B cell (primary cell): ENCODE measurements at places on chromosomes 2 and 18. TPM values are rescaled to one million over a fixed set of nuclear protein-coding genes. Genes with fewer than 3 reads are reported as not detected.

DNA sequence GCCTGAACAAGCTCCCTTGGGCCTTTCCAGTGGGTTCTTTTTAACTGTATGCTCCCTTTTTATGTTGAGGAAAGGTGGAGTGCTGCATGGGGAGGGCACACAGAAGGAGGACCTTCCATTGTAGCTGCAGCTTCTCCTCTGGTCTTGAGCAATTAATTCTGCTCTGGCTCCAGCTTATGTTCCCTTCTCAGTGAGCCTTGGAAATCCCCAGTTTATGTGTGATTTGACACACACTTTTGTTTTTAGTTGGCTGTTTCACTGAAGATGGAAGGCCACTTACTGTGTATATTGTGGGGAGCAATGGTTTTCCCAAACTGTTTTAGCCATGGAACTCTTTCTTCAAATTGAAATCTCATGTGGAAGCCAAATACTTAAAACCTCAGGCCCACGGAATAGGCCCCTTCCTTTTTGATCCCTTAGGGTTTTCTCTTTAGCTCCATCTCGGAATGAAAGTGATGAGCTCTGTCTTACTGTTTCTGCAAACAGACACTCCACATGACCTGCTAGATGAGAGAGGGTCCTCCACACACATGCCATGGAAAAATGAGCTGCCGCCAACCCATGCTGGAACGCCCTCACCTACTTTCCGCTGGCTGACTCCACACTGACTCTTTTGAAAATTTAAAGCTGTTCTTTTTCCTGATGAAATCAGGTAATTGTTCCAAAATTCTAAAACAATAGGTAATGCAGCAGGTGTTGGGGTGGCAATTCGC is 280.9 kb upstream of the SIX2 start:
- H3K4me3 ChIP-seq: no peak overlapping the region
- no peak overlapping the region for H3K27ac ChIP-seq
- H3K4me1 ChIP-seq: peaks cover 19% of the 10 kb centered on the region
- no peaks in the 10 kb centered on the region for H3K36me3 ChIP-seq
- DNase-seq: peak; percentile 17
- H3K27me3 ChIP-seq: no peaks in the 10 kb centered on the region

DNA sequence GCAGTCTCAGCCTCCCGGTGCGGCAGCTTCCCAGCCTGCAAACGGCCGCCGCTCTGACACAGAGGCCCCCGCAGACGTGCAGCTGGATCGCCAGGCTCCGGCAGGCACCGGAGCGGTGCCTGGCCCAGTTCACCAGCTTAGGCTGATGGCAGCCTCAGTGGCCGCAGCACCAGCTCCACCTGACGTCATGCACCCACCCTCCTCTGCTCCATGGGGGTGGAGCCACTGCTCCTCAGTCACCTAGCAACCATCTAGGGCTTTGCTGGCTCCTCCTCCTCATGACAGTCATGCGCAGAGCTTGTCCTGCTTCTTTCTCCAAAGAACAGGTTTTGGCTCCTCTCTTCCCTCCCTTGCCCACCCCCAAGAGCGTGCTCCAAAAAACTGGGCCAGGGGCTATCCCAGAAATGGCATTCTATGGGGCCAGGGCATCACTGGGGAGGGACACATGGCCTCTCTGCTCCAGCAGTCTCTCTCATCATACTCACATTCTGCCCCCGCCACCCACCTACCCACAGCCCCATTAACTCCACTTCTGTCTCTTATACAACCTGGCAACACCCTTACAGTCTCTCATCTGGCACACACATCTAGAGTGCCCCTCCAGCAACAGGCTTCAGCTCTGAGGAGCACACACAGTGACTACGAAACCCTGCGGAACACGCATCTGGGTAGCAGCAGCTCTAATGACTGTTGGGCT is 5.5 kb downstream of the DCTN1 start:
- no peaks in the 10 kb centered on the region for H3K4me1 ChIP-seq
- peaks cover 59% of the 10 kb centered on the region for H3K36me3 ChIP-seq
- no peak overlapping the region for H3K27ac ChIP-seq
- DNase-seq: no peak
- no peak overlapping the region for H3K4me3 ChIP-seq

The ERBB4 gene
- not detected in 2 replicates for total RNA-seq

The IL1R1 gene
- total RNA-seq: not detected in 2 replicates

The NYAP2 gene
- 0.15 and 0.17 TPM in 2 replicates for total RNA-seq

- no peak overlapping the region for H3K4me3 ChIP-seq
- H3K27ac ChIP-seq: no peak overlapping the region
- no peak for DNase-seq
- H3K4me1 ChIP-seq: peaks cover 28% of the 10 kb centered on the region
Observed at GRCh38 chr18:69954719-69955480, 7.2 kb upstream of the CD226 start.

The MREG gene
- total RNA-seq: 5.7 and 6.3 TPM in 2 replicates

GRCh38 chr2:240786355-240786841 is 33.6 kb downstream of the KIF1A start:
- no peak for DNase-seq
- no peaks in the 10 kb centered on the region for H3K4me1 ChIP-seq
- no peaks in the 10 kb centered on the region for H3K36me3 ChIP-seq
- H3K4me3 ChIP-seq: no peak overlapping the region
- no peak overlapping the region for H3K27ac ChIP-seq

The TP53I3 gene
- total RNA-seq: 3.9 and 5.2 TPM in 2 replicates

GRCh38 chr2:171420728-171421563 is 12.8 kb downstream of the METTL8 start:
- H3K36me3 ChIP-seq: no peaks in the 10 kb centered on the region
- no peak overlapping the region for H3K4me3 ChIP-seq
- H3K27me3 ChIP-seq: no peaks in the 10 kb centered on the region
- peaks cover 9% of the 10 kb centered on the region for H3K4me1 ChIP-seq
- DNase-seq: peak; percentile 45
- H3K27ac ChIP-seq: peak overlapping the region; percentile 52

DNA sequence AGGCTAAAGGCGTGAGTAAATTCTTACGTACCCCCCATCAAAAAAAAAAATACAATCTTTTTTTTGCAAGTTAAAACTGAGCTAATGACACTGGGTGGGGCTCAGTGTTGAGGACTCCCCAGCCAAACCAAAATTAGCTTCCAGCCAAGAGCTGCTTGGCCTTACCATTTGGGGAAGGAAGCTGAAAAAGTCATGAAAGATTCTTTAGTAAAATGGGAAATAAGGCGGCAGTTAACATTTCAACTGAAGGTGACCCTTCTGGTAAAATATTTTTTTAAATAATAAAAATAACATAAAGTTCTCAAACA is 16.4 kb downstream of the SMAD7 start:
- no peaks in the 10 kb centered on the region for H3K27me3 ChIP-seq
- peak; percentile 41 for DNase-seq
- H3K4me3 ChIP-seq: peak overlapping the region; percentile 3
- H3K27ac ChIP-seq: peak overlapping the region; percentile 39
- H3K4me1 ChIP-seq: peaks cover 64% of the 10 kb centered on the region

The HOXD3 gene
- total RNA-seq: not detected in 2 replicates

GRCh38 chr2:219457784-219458369 is 23.2 kb downstream of the SPEG start:
- H3K27ac ChIP-seq: no peak overlapping the region
- H3K27me3 ChIP-seq: no peaks in the 10 kb centered on the region
- H3K4me3 ChIP-seq: no peak overlapping the region
- no peak for DNase-seq
- no peaks in the 10 kb centered on the region for H3K4me1 ChIP-seq

- H3K4me3 ChIP-seq: no peak overlapping the region
- no peak for DNase-seq
- H3K27ac ChIP-seq: no peak overlapping the region
Observed at GRCh38 chr2:238655198-238655860, 192.6 kb upstream of the TWIST2 start.

The KCNE4 gene
- not detected in 2 replicates for total RNA-seq

DNA sequence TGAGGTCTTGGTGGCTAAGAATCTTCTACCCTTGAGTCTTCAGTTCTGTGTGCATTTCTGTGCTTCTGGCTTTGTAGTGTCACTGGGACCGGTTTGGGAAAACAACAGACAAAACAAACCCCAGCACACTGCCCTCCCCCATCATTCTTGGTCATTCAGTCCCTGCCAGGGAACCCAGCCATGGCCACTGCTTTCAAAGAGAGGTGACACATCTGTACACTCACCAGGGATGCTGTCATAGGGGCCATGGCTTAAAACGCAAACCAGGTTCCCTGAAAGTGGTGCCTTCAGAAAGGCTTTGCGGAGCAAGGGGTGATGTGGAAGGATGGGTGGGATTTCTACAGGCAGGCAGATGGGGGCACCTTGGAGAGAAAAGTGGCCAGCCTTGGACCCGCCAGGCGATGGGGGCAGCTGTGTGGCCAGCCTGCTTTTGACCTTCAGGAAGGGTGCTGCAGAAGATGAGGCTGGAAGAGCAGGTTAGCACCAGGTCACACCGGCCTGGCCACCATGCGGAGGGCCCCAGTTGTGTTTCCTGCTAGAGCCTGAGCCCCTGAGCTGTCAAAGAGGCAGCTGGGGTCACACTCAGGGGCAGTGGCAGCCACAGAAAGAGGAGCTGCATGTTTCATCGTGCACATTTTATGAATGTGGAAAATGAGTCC is 101.3 kb downstream of the INHBB start:
- no peak for DNase-seq
- peaks cover 6% of the 10 kb centered on the region for H3K4me1 ChIP-seq
- H3K36me3 ChIP-seq: no peaks in the 10 kb centered on the region

GRCh38 chr2:142037066-142037465 is 93.8 kb downstream of the LRP1B start:
- no peak overlapping the region for H3K4me3 ChIP-seq
- DNase-seq: no peak
- H3K4me1 ChIP-seq: no peaks in the 10 kb centered on the region
- H3K27me3 ChIP-seq: no peaks in the 10 kb centered on the region
- no peaks in the 10 kb centered on the region for H3K36me3 ChIP-seq

The SNORC gene
- 0.94 and 2.2 TPM in 2 replicates for total RNA-seq

- H3K36me3 ChIP-seq: no peaks in the 10 kb centered on the region
- no peak overlapping the region for H3K27ac ChIP-seq
- no peak overlapping the region for H3K4me3 ChIP-seq
- no peaks in the 10 kb centered on the region for H3K4me1 ChIP-seq
- H3K27me3 ChIP-seq: no peaks in the 10 kb centered on the region
- DNase-seq: no peak
Observed at GRCh38 chr2:189074506-189074905, 100.3 kb downstream of the COL3A1 start.

- no peaks in the 10 kb centered on the region for H3K36me3 ChIP-seq
- DNase-seq: no peak
- H3K4me3 ChIP-seq: no peak overlapping the region
- no peaks in the 10 kb centered on the region for H3K27me3 ChIP-seq
- no peaks in the 10 kb centered on the region for H3K4me1 ChIP-seq
Observed at GRCh38 chr2:149860276-149860921, 272.8 kb upstream of the MMADHC start.

DNA sequence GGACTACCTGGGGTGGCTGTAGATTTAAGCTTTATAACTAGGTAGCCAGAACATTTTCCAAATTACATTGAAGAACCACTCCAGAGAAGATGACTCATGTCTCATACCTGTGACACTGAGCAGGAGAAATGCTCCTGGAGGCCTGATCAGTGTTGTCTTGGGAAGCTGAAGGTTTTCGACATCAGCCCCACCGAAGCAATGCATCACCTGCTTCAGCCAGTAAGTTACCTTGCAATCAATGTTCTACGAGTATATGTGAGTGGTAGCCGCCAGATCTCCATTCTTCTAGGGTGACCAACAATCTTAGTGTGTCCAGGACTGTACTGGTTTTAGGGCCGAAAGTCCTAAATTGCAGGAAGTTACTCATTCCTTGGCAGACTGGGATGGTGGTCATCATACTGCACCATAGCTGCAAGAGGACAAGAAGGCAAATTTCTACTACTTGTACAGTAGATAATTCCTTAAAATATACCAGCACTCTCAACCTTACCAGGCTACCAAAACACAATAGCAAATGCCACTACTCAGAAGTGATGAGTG is 109.3 kb upstream of the LINC00305 start:
- no peaks in the 10 kb centered on the region for H3K36me3 ChIP-seq
- no peaks in the 10 kb centered on the region for H3K4me1 ChIP-seq
- no peak overlapping the region for H3K27ac ChIP-seq

- no peaks in the 10 kb centered on the region for H3K36me3 ChIP-seq
- H3K27ac ChIP-seq: no peak overlapping the region
- H3K27me3 ChIP-seq: no peaks in the 10 kb centered on the region
- no peak for DNase-seq
- H3K4me1 ChIP-seq: no peaks in the 10 kb centered on the region
Observed at GRCh38 chr2:45241061-45241561, 231.9 kb upstream of the SIX2 start.

GRCh38 chr18:59639821-59640220 is 57.4 kb downstream of the CCBE1 start:
- H3K36me3 ChIP-seq: no peaks in the 10 kb centered on the region
- no peak for DNase-seq
- no peaks in the 10 kb centered on the region for H3K27me3 ChIP-seq
- no peak overlapping the region for H3K27ac ChIP-seq
- no peaks in the 10 kb centered on the region for H3K4me1 ChIP-seq

The NT5C1B gene
- not detected in 2 replicates for total RNA-seq

The SIX3 gene
- total RNA-seq: not detected in 2 replicates

The CCDC141 gene
- 42.1 and 47.5 TPM in 2 replicates for total RNA-seq

The RPL31 gene
- total RNA-seq: 1,595 and 1,767 TPM in 2 replicates

DNA sequence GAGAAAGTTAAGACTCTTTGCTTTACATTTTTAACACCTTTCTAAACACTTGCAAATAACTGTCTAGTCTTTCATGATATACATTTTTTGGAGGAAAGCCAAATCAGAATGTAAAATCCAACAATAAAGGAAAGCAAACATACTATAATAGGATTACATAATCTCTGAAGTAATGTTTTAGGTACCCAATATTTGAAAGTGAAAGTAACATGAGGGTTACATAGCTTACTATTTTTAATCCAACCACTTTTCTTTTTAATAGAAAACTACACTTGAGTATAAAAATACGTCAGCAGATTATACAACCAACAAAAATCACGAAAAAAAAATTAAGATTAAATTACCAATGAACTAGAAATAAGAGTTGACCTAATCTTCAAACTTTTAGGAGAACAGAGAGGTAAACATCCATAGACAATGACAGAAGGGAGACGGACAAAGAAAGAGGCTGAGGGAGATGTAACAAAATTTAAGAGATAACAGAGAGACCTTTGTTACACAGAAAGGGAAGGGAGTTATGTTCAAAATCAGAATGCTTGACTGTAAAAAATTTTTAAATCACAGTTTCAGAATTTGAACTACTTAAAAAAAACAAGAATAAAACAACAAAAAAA is 150.0 kb downstream of the IKZF2 start:
- DNase-seq: peak; percentile 35
- no peaks in the 10 kb centered on the region for H3K27me3 ChIP-seq
- no peak overlapping the region for H3K4me3 ChIP-seq

- no peak overlapping the region for H3K4me3 ChIP-seq
- H3K36me3 ChIP-seq: no peaks in the 10 kb centered on the region
- peaks cover 22% of the 10 kb centered on the region for H3K27me3 ChIP-seq
- H3K4me1 ChIP-seq: peaks cover 18% of the 10 kb centered on the region
- no peak overlapping the region for H3K27ac ChIP-seq
Observed at GRCh38 chr2:20221555-20221973, 3.4 kb downstream of the SDC1 start.
